ENCODE measurements at places on chromosomes 7 and 10.

DNA sequence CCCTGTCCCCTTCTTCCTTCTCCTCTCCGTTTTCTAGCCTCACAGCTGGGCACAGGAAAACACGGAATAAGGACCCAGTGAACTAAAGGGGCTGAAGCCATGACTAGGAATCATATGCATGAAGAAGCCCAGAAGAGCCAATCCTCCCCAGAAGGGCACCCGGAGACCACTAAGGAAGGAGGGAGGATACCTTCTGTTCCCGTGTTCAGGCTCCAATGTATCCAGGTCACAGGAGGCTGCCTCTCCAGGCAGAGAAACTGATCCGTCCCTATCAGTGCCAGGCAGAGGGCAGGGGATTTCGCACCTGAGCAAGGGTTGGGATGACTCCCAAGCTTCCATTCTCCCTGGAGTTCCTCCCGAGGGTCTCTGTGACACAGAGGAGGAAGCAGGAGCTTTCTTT is 246.6 kb downstream of the SNX10 start:
- no peak for DNase-seq

- DNase-seq = no peak
These were observed at the start of gene SH2D4B for GRCh38 chr10:80537736-80538480. SH2D4B (plus strand) TSS chr10:80537902; CDS start chr10:80538332, 430 bp downstream.

- no peak for DNase-seq
These were observed 453.7 kb upstream of the POT1 start for GRCh38 chr7:125383324-125383723.

DNA sequence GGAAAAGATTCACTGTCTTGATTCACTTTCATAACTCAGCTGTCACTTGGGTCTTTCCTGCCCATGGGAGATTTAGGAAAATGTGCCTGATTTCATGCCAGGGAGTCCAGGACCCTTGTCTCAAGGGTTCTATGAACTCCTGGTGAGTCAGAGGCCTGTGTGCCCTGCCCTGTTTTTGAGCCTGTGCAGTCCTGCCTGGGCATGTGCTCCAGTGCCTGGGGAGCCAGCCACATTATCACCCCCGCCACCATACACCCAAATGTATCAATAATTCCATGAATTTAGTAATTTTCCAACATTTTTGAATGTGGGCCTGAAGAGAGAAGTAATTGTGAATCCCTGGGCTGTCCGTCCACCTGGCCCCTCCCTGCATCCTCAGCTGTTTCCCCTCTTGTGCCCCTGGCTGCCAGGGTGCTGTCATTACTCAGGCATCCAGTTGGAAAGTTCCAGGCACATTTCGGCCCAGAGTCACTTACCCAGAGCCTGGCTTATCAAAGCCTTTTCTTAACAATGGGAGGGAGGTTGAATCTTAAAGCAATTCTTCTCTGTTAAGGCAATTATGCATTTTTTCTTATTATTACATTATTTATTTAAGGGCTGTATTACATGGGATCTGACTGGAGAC is 287.8 kb upstream of the CDC14C start:
- DNase-seq = no peak

GRCh38 chr7:44757311-44757710 is 8.7 kb downstream of the ZMIZ2 start:
- no peak for DNase-seq

- DNase-seq = no peak
These were observed 68.9 kb upstream of the NMT2 start for GRCh38 chr10:15237351-15237750.

DNA sequence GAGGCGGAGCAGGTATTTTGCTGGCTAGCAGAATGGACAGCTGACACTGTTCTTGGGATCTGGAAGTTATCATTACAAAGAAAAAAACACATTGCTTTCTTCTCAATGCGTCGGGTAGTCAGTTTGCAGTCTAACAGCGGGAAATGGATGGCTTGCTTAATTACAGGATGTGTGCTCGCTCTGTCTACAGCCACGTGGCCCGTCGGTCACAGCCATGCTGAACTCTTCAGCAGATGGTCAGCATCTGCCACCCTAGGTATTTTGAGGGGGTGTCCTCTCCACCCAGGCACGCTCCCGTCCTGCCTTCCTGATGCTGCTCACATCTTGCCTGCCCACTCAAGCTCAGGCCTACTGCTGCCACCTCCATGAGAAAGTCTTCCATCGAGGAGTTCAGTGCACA is 20.4 kb upstream of the INMT start:
- no peak for DNase-seq

- DNase-seq = no peak
These were observed 25.0 kb downstream of the RTKN2 start for GRCh38 chr10:62243647-62243997.

Measured in thymus (tissue), 14 donors.